Activated T-cell treated with anti-CD3 and anti-CD28 coated beads, Interleukin-2, amount 50 U/mL, for 72 hours (primary cell): ENCODE measurements at places on chromosomes 16 and 17. TPM values are rescaled to one million over a fixed set of nuclear protein-coding genes. Genes with fewer than 3 reads are reported as not detected.

The PITPNM3 gene
- 0.81 TPM for total RNA-seq

- no peak overlapping the region for H3K27ac ChIP-seq
- DNase-seq: no peak
- no peaks in the 10 kb centered on the region for H3K36me3 ChIP-seq
- H3K4me3 ChIP-seq: peak overlapping the region; percentile 66
These were observed 499 bp upstream of the HLF start for GRCh38 chr17:55264278-55264644.

DNA sequence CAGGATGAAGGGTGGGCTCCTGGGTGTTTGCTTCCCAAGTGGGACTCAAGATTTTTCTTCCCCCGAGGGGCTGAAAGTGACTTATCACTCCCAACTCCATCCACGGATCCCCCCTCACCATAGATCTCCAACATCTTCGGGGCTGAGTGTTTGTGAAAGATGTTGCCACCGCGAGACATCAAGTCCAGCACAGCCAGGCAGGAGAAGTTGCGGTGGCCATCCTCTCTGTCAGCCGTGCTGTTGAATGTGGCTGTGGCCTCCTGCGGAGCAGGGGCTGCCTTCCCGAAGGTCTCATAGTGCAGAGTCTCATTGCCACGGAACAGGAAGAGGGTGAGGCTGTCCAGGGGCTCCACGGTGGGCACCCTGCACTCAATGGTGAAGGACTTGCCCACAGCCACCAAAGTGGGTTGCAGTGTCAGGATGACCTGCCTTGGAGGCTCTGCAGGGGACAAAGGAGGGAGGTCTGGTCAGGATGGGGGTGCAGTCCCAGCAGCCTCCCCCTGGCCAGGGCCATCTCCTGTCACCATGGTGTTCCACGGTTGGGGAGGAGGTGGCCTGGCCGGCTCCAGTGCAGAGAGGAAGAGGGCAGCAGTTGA is 5.5 kb downstream of the PRR29 start:
- no peak for DNase-seq
- peaks cover 2% of the 10 kb centered on the region for H3K36me3 ChIP-seq
- H3K27ac ChIP-seq: peak overlapping the region; percentile 33
- no peak overlapping the region for H3K4me3 ChIP-seq

- no peak for DNase-seq
- H3K27me3 ChIP-seq: no peaks in the 10 kb centered on the region
- H3K4me1 ChIP-seq: peaks cover 100% of the 10 kb centered on the region
- H3K36me3 ChIP-seq: peaks cover 44% of the 10 kb centered on the region
These were observed 8.1 kb downstream of the ANKRD11 start for GRCh38 chr16:89482150-89482816.
